GM12864 (cell line): ENCODE measurements at places on chromosomes 12 and 14.

GRCh38 chr14:37565550-37565949 lies 29.5 kb downstream of the FOXA1 start:
- no peak for DNase-seq

- DNase-seq, result no peak
Measured at GRCh38 chr12:104360983-104361707, 57.6 kb downstream of the EID3 start.

DNA sequence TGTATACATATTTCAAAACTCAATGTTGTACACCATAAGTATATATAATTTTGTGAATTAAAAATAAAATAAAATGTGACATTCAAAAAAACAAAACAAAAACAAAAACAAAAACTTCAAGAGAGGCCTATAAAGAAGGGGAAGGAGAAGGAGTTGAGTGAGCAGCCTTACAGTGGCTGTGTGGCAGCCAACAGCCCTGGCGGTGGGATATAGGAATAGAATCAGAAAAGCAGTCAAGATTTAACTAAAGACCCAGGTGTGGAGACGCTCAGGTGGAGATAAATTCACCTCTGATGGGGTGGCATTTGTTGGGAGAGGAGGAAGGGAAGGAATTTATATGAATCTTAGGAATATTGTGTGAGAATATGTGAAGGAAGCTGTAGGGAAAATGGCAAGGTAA lies 41.8 kb upstream of the E2F7 start:
- DNase-seq, result no peak

- DNase-seq, result no peak
Measured at GRCh38 chr14:89652352-89652751, 235.3 kb upstream of the FOXN3 start.

- no peak for DNase-seq
Measured at GRCh38 chr12:85000729-85001128, 35.3 kb downstream of the TSPAN19 start.

GRCh38 chr14:87784386-87784785 lies 208.6 kb downstream of the GALC start:
- DNase-seq, result no peak

DNA sequence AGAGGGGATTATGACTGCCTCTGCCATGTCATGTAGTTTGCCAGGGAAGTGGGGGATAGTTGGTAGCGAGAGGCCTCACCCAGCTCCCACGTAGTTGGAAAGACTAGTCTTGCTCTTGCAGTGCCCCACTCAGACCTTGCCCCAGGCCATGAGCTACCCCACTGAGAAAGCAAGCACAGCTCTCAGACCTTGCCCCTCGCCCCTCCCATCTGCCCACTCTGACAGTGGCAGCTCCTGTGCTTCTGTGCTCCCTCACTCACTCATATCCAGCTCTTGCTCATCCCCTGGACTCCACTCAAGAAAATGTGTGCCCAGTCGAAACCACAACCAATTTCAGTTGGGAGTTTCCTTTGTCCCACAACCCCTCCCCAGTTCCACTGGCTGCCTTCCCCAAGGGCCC lies 55.5 kb upstream of the BDKRB2 start:
- DNase-seq, result no peak

GRCh38 chr12:71476513-71476912 lies 36.9 kb downstream of the LGR5 start:
- DNase-seq, result no peak

GRCh38 chr12:128307791-128308190 lies 40.8 kb downstream of the TMEM132C start:
- no peak for DNase-seq

GRCh38 chr12:55653031-55653430 lies 16.3 kb downstream of the OR10P1 start:
- no peak for DNase-seq

DNA sequence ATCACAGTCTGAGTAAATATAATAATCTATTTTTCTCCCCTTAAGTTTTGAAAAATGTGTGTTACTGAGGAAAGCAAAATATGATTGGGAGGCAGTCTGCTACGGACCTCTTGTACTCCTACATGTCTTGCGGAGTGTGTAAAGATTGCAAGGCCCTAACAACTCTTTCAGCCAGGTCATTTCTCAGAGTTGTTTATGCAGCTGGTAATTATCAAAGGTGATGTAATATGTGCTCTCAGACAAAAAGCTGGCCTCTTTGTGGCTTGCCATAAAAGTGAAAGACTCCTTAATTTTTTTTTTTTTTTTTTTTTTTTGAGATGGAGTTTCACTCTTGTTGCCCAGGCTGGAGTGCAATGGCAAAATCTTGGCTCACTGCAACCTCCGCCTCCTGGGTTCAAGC lies 40.5 kb upstream of the MON2 start:
- no peak for DNase-seq

- no peak for DNase-seq
Measured at GRCh38 chr12:78898416-78898815, 33.8 kb downstream of the SYT1 start.

GRCh38 chr14:58298477-58299400 lies at the start of gene ARID4A:
ARID4A (plus strand) TSS chr14:58298555; CDS start chr14:58299855, 1,300 bp downstream.
- no peak for DNase-seq
